Hypothalamus (tissue), 51 donors: ENCODE measurements at places on chromosomes 13 and 19.

- DNase-seq, result no peak
These were observed 170.0 kb downstream of the KDM4B start for GRCh38 chr19:5138606-5139582.

DNA sequence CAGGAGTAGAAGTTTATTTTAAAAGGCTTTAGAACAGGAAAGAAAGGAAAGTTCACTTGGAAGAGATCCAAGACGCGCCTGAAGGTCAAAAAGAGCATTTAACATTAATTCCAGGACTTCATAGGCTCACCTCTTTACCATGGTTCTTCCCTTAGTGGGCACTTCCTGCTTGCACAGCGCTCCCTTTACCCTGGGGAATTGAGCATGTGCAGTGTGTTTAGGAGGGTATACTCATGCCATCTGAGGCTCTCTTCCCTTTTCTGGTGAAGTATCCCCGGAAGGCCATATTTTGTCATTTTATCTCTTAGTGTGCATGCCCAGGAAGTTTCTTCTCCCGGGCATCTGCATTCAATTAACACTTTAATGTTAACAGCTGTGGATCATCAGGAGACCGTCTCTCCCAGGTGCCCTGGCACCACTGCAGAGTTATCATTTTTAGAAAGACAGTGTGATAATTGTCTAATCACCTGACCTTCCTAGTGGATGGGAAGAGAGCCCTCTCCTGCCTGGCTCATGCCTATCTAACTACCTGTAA is 66.1 kb upstream of the ABCC4 start:
- DNase-seq, result no peak

- no peak for DNase-seq
These were observed 2.9 kb downstream of the KLK4 start for GRCh38 chr19:50908336-50908735.

- no peak for DNase-seq
These were observed 36.0 kb upstream of the SERP2 start for GRCh38 chr13:44337581-44337980.

DNA sequence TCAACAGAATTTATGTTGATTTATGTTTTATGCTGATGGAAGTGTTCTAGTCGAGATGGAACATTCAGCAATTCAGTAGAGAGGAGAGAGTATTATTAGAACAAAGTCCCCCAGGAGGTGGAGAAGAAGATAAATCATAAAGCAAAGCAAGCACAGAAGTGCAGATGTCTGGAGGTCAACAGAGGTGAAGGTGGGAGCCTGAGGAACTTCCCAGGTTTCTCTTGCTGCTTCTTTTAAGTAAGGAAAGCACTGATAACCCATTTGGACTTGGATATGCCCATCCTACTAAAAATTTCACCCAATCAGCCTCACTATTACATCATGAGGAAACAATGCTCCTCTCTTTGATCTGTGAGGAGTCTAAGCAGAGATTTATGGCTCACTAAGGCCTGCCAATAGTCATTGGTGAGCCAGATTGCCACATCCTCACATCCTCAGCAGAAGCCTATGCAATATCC is 98.8 kb downstream of the EPSTI1 start:
- DNase-seq, result no peak
